ENCODE measurements at places on chromosomes 1 and 21. TPM values are rescaled to one million over a fixed set of nuclear protein-coding genes. Genes with fewer than 3 reads are reported as not detected.

DNA sequence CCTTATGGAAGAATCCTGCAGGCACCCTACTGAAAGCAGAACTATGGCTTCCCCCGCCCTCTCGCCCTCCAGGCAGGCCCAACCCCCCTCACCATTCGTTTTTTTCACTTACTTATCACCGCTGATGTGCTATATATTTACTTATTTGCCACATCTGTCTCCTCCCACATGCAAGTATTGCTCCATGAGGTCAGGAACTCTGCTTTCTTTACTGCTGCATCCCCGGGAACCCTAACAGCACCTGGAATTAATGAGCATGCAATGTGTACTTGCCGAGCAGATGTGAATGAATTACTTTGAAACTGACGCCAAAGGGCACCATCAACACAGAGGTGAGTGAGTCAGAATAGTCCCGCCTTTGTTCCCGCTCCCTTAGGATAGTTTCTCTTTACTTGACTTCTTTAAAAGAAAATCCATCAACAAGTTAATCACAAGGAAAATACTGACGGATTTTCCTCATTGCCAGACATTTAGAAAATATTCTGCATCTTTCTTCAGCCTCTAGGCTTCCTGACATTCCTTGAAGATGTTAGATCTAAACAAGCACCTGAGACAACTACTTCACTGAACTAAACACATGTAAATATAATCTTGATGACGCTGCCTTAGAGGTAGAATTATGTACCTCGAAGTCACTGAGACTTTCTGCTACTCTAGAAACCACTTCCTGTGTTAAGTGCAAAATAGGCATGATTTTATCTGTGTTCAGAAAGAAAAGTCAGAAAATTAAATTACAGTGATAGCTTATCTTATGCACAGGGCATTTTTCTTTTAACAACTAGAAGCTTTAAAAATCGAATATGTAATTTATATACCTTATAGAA, 17.5 kb upstream of the RAB4A start:
- DNase-seq = peak; percentile 74

- DNase-seq = no peak
Observed at GRCh38 chr1:82048596-82048995, 247.9 kb downstream of the ADGRL2 start.

- no peak for DNase-seq
Observed at GRCh38 chr1:43366179-43366578, 1.6 kb downstream of the ELOVL1 start.

Gene TSPEAR
- 0.95 TPM for polyA plus RNA-seq

DNA sequence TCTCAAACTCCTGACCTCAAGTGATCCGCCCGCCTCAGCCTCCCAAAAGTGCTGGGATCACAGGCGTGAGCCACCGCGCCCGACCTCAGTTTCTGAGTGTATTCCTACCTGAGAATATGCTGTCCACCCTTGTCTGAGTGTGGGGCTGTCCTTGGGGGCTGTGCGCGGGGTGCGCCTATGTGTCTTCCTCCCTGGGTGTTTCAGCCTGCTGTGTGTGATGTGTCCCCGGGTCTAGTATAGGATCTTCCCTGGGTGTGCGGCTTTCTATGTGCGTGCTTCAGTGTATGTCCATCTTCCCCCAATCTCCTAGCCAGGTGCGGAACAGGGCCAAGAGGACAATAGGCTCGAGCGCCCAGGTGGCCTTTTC, 8.3 kb upstream of the ID3 start:
- DNase-seq = no peak

- no peak for DNase-seq
Observed at GRCh38 chr1:78040484-78041089, 5.2 kb upstream of the GIPC2 start.

DNA sequence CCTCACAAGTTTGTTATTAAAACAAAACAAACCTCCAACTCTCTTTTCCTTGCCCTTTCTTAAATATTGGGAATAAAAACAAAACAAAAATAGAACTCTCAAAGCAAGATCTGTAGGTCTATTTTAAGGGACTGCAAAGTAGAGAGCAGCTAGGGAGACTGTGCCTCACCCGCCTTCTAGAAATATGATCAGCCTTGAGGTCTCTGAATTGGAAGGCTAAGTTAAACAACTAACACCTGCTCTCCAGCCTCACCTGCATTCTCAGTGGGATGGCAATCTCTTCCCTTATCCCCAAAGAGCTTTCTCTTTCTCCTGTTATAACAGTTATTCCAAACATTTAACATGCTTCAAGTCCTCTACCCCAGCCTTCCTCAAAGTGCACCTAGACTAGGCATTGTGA, 75.5 kb upstream of the TNR start:
- no peak for DNase-seq

- DNase-seq = peak; percentile 44
Observed at GRCh38 chr1:153922076-153922971, 448 bp downstream of the GATAD2B start.

Gene KRTAP19-3
- not detected for polyA plus RNA-seq

DNA sequence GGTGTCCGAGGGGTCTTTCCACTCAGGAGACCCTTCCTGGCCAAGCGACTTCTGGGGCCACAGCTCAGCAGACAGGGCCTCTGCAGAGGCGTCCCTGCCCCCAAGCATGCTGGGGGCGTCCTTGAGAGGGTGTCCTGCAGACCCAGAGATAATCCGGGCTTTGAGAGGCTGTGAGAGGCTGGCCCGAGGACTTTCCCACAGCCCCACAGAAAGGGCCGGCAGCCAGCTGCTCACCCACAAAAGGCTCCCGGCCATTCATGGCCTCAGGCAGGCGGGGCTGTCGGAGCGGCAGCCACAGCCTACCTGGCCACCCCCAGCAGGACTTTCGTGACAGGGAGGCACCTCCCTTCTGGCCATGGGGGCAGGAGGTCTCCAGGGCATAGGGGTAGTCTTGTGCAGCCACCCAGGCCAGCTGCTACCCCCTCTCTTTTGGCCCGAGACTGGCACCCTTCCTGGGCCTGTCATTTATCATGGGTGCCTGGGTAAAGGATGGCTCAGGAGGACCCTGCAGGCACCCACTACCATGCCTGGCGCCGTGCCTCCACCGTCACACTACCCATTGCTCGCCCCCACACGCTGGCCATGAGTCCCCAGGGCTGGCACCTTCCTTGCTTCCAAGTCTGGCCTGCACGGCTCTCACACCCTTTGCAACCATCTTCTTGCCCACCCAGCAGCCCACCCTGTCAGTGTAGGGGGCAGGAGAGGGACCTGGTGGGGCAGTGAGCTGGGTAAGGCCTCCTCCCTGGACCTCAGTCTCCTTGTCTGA, 11.1 kb upstream of the TNFRSF14 start:
- no peak for DNase-seq

DNA sequence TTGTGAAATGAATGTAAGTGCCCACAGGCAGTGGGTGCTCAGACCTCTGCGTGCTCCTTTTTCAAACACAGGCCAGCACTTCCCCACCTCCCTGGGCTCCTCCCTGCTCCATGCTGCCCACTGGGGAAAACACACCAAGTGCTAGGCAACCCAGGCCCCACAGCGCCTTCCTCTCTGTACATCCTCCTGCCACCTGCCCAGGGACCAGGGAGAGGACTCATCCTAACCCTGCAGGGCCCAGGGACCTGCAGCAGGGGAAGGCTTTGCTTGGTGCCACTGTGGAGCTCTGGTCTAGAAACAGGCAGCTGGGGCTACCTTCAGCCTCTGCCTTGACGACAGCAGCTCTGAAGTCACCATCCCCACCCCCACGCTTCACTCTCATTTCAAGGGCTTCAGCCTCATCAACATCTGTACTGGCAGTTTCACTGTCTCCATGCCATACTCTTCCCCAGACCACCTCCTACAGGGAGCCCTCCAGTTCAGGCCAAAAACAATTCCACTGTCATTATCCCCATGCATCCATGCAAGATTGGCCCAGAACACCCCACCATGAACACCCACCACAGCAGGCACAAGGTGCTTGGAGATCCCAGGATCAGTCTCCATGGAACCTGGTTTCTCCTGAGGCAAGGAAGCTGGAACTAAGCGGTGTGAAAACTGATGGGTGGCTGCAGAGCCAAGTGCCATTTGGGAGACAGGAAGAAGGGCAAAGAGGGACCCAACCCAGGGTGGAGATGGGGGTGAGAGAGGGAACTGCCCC, 1.1 kb downstream of the IGSF8 start:
- no peak for DNase-seq

- DNase-seq = no peak
Observed at GRCh38 chr1:116226017-116226416, 114.8 kb downstream of the MAB21L3 start.

GRCh38 chr1:63617450-63617849, 24.2 kb downstream of the PGM1 start:
- no peak for DNase-seq

Gene SPRR2B
- not detected for polyA plus RNA-seq

Gene FLVCR1
- 32.3 TPM for polyA plus RNA-seq

Gene CYP4X1
- 7.3 TPM for polyA plus RNA-seq

DNA sequence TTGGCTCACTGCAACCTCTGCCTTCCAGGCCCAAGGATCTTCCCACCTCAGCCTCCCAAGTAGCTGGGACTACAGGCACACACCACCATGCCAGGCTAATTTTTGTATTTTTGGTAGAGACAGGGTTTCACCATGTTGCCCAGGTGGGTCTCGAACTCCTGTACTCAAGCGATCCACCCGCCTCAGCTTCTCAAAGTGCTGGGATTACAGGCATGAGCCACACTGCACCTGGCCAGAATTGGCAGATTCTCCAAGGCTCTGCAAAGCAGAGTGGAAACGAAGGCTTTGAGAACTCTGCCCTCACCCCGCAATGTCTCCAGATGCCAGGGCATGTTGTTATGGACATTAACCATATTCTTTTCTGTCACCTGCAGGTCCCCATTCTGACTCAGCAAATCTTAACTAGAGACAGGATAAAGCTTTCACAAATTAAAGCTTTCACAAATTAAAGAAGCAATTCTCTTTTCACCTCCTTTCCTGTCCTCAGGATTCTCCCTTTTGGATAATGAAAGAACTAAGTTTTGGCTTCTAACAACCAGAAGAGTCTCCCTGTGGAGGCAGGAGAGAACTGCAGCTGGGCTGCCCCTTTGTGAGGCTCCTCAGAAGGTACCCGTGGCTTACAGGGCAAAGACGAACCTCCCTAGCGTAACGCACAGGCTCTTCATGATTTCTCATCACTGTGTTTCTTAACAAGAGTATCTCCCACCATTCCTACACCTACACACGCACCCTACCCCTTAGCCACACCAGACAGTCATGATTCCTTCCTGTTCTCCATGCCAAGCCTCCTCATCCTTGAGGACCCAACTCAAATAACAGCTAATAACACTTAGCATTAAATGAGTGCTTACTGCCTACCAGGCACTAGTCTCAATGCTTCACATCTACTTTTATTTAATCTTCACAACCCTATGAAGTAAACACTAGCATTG, 29.8 kb downstream of the GPA33 start:
- DNase-seq = no peak

- no peak for DNase-seq
Observed at GRCh38 chr1:240107058-240107684, 15.5 kb downstream of the FMN2 start.

DNA sequence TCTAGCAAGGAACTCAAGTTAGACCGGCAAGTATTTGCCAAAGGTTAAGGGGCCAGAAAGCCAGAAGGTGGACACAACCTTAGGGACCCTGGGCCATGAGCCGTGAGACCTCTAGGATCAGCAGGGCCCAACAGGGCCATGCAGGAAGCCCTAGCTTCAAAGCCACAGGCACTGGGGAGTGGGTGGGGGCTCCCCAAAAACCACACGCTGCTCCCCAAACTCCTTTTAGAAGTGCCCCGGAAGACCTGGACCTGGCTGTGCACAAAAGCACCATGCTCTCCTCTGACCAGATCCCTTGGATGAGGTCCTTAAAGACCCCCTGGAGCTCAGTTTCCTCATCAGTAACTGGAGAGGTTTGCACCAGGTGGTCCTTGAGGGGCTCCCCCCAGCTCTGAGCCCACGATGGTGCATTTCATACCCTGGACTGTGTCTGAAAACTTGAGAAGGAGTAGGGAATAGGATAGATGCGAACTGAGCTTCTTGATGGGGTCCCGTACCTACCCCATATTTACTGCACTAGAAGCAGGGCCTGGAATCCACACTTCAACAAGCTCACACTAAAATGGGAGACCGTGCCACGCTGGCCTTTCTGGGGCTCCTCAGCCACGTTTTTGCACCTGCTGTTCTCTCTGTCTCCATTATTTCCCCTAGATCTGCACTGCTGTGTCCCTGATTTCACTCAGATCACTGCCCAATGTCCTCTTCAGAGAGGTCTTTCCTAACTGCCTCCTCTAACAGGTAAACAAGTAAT, 40.6 kb upstream of the LBR start:
- no peak for DNase-seq

Gene ST6GALNAC3
- 81.9 TPM for polyA plus RNA-seq

Gene BNIPL
- 4.6 TPM for polyA plus RNA-seq

Gene CFHR5
- not detected for polyA plus RNA-seq

Gene C1orf94
- not detected for polyA plus RNA-seq

Gene S100A2
- 6.8 TPM for polyA plus RNA-seq

DNA sequence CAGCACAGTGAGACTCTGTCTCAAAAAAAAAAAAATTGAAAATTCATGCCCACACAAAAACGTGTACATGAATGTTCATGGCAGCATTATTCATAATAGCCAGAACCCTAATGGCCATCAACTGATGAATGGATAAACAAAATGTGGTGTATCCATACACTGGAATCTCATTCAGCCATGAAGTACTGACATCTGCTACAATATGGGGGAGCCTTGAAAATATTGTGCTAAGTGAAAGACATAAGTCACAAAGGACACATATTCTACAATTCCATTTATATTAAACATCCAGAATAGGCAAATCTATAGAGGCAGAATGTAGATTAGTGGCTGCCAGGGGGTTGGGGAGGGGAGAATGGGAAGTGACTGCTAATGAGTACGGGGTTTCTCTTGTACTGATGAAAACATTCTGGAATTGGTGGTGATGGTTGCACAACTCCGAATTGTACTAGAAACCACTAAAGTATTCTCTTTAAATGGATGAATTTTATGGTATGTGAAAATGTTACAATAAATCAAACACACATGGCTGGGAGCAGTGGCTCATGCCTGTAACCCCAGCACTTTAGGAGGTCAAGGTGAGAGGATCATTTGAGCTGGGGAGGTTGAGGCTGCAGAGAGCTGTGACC, 33.0 kb upstream of the KCNN3 start:
- DNase-seq = no peak

Gene HMGCS2
- 117 TPM for polyA plus RNA-seq

Gene KIF14
- 8.0 TPM for polyA plus RNA-seq

DNA sequence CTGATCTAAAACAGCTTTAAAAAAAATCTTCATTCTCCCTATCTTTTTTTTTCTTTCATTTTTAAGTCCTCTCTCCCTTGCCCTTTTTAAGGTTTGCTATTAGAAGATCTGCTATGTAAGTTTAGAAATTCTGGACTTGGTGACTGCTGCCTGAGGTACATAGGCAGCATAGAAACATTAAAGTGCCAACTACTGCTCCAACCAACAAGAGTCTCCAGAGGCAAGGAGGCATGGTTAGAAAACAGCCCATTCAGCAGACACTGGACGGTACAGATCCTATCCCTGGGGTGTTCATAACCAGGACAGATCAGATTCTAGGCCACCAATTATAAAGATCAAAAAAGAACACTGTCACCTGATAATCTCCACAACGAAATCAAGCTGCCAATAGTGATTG, 36.6 kb downstream of the GPR3 start:
- DNase-seq = no peak
